LHCN-M2 (cell line): ENCODE measurements at places on chromosomes 2 and 18.

DNA sequence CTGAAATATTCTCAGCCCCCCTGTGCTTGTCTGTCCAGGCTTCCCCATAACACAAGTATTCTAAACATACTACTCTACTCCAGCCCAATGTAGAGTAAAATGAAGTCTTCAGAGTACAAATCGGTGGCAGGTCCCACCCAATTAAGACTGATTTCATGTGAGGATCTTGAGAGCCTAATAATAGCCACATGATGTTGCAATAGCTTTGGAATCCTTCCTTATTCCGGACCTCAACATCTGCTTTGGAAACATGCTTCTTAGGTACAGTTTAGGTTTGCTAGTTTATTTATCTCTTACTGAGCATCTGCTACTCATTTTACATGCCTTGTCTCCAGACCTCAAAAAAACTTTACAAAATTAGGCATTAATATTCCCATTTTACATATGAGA is 207.3 kb upstream of the RAB6C start:
- no peak for DNase-seq

- DNase-seq: no peak
These were observed 652 bp downstream of the SH3YL1 start for GRCh38 chr2:263022-263738.

DNA sequence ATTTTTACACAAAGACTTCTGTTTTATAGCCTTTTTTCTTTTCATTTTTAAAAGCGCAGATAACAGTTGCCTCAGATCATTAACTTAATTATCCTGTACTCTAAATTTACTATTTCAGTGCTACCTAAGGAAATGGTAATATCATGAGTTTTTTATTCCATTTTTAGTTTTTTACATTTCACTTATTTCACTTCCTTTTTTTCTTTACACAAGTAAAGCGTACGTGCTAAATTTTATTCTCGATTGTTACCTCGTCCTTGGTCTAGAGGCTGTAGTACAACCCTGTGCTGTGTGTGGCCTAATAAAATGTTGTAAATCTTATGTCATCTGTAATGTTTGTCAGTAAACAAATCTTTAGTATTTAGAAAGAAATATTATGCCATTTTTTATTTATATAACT is 49.2 kb downstream of the CRIM1 start:
- no peak for DNase-seq

- no peak for DNase-seq
These were observed 123.6 kb upstream of the CDCA7 start for GRCh38 chr2:173231042-173231441.

DNA sequence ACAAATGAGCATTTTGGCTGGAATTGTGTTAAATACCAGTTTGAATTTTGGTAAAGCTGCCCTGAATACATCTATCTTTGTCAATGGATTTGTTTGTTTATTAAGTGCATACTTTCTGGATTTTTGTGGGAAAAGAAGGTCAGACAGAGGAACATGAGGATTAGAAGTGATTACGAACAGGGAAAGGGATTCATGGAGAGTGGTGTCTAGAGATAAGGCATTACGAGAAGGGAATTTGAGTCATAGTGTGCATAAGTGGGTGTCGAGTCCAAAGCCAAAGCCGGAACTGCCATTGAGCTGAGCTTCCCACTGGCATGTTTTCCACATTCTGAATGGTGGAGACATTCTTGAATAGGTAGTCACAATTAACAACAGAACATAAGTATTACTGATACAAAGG is 68.9 kb upstream of the EFEMP1 start:
- DNase-seq: peak; percentile 97

GRCh38 chr2:59560769-59561168 is 992.7 kb downstream of the BCL11A start:
- no peak for DNase-seq

GRCh38 chr2:88252646-88253045 is 82.5 kb downstream of the THNSL2 start:
- no peak for DNase-seq

DNA sequence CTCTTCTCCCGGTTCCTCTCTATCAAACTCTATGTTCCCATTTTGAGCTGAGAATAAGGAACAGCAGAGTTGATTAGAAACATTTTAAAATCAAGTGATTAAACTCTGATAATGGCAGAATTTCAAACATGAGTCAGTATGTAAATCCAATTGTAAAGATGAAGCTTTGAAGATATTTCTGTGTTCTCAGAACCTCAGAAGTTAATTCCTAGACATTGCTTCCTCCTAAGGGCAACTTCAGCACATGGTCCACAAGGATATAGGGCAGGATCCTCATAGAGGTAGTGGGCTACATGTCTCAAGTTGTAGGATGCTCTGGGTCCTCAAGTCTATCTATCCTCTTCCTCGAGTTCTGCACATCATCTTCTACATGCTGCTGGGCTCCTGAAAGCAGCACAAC is 46.3 kb downstream of the QPCT start:
- DNase-seq: no peak

DNA sequence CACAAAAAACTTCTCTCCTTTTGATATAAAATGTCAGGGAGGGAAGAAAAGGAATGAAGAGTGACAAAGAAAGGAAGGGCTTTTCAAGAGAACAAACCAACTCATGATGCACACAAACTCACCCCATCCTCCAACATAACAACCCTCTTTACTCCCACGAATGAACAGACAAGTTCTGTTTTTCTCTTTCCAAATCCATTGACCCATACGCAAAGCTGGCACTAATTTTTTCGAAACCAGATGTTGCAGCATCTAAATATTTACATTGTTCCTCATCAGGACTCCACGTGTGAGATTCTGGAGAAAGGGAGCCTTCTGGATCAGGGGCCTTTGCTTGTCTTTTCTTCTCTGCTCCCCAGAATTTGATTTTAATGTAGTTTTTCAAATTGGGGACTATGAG is 143.3 kb upstream of the BCL2L11 start:
- DNase-seq: no peak

DNA sequence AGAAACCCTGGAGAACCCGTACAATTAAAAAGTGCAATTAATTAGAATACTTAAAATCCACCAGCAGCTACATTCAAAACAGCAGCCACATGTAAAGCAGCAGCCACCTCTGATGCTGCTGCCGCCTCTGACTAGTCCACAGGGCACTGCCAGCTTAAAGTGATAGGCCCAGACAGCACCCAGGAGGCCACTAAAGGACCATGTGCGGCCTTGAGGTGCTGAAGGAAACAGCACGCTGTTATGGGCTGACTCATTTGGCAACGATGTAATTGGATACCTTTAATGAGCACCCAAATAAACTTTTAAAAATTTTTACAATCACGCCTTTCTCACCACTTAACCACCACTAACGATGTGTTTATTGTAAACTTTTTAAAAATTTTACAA is 209.3 kb upstream of the NCKAP5 start:
- peak; percentile 35 for DNase-seq

- peak; percentile 33 for DNase-seq
These were observed 467 bp downstream of the PUM2 start for GRCh38 chr2:20350041-20350712.

DNA sequence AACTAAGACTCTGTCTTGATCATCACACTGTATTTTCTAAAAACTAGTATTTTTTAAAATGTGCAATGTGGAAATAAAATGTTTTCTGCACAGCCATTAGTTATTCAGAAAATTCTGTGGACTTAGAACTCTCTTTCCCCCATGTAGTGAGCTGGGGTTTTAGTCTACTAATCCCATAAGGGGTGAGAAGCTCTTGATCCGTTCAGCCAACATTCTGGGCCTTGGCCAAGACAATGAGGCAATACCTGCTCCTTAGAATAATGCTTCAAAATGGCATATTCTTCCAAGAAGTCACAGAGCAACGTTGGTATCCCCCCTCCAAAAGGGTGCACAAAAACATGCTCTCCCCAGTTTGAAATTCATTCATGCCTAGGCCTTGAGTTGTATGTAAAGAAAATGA is 4.0 kb downstream of the REEP1 start:
- no peak for DNase-seq

DNA sequence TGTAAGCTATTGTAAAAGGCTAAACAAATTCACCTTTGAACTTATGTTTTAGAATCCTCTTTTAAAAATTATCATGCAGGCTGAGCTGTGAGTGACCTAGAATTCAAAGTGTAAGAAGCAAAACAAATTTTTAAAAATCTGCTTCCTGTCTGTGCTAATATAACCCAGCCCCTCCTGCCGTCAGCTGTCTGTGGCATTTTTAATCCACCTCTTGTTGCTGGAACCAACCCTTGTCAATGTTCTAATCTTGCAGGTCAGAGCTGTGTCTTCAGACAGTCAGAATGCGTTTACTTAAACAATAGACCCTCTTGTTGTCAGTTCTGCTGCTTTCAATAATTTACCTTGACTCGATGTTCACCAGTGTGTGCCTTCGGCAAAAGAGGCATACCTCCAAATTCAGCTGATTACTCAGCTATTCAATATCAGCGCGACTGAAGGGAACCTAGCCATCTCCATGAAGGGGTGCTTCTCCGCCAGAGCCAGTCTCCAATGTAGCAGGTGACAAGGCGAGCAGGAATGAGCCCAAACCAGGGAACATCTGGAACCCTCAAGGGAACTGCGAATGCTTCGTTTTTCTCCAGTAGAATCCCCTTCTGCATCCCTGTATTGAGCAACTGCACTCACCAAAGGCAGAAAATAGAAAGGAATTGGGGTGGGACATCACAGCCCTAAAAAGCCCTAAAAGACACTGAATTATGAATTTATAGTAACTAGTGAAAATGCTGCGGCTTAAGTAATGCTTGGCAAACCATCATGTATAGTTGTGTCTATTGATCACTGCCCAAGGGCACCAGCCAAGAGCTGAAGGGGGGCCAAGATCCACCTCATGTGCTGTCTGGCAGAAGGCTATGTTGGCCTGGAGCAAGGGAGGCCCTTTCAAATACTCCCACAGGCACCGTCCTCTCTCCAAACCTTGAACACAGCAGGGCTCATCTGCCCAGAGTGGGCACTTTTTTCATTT is 62.5 kb downstream of the LYPD6B start:
- DNase-seq: peak; percentile 61

GRCh38 chr18:6219116-6219717 is 195.5 kb downstream of the L3MBTL4 start:
- no peak for DNase-seq

DNA sequence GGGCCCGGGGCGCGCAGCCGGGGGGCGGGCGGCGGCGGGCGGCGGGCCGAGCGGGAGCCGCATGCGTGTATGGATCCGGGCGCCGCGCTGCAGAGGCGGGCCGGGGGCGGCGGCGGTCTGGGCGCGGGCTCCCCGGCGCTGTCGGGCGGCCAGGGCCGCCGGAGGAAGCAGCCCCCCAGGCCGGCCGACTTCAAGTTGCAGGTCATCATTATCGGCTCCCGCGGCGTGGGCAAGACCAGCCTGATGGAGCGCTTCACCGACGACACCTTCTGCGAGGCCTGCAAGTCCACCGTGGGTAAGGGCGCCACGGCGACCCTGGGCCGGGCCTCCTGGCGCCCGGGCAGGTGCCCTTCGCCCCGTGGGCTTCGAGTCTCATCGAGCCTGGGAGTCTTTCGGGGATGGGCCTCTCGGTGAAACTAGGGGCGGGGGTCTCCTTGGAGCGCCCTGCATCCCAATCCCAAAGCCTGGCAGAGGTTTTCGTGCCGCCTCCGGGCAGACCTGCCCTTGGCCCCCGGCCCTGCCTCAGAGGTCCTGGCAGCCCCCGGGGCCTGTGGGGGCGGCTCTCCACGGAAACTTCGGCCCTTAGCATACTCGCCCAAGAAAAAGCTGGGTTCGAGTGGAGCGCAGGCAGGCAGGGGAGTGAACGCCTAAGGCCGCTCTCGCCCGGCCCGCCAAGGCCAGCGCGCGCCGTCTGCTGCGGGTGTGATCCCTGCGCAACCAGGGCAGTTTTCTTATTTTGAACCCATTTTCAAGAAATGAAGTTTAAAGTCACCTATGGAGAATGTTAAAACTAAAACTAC is 622 bp downstream of the RAB12 start:
- DNase-seq: peak; percentile 7

- DNase-seq: no peak
These were observed 125.5 kb upstream of the EPC2 start for GRCh38 chr2:148519013-148519412.

GRCh38 chr2:133324150-133324561 is 244.1 kb downstream of the NCKAP5 start:
- peak; percentile 80 for DNase-seq

DNA sequence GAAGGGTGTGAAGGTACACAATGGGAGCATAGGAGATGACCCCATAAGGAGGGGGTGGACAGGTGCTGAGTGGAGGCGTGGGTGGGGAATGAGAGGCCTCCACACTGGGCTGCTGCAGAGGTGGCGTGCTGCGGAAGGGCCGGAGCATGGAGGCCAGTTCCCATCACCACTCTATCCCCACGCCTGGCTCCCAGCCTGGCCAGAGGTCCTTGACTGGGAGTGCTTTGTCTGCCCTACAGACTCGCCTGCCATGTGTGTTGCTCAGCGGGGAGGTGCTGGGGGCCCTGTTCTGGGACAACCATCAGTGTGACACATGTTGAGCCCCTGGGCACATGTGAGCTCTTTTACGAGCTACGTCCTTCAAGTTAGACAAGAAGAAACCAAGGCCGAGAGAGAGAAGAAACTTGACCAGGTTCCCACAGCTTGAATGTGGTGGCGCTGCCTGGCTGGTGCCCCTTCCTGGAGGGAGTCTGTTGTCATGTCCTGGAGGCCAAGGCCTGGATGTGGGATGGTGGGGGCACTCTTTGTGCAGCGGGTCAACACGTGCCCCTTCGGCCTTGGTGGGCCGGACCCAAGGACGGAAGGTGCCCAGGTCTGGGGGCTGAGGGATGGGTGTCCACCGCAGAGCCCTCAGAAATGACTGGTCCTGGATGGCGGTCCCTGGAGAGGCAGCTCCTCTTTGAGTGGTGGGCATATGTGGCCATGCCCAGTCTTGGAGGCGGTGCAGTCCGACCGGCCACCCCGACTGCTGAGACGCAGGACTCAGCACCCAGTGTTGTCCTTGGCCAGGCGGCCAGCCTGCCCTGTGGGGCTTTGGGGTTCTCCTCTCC is 1.2 kb upstream of the INPP5D start:
- no peak for DNase-seq

- no peak for DNase-seq
These were observed 75.5 kb upstream of the SALL3 start for GRCh38 chr18:78904179-78904531.

GRCh38 chr2:216525972-216526371 is 27.3 kb downstream of the RPL37A start:
- DNase-seq: no peak

- no peak for DNase-seq
These were observed 47.7 kb downstream of the HS6ST1 start for GRCh38 chr2:128270672-128271596.

DNA sequence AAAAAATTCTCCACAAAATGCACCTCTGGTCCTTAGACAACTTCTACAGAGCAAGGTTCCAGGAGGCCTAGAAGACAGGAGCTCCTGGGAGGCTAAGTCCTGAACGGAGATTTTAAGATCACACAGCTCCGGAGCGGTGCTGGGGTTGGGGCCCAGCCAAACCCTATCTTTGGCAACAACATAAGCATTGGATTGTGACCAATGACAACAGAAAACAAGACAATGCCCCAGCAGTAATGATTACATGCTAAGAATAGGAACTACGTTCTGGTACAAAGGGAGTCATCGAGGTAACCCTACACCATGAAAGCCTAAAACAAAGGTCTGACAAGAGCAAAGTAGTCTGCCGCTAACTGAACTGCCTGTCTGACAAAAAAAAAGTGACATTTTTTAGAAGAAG is 171.2 kb downstream of the CMPK2 start:
- no peak for DNase-seq

- no peak for DNase-seq
These were observed 143.6 kb downstream of the ANTXR1 start for GRCh38 chr2:69156624-69157023.

- peak; percentile 96 for DNase-seq
These were observed 106.9 kb downstream of the ROCK1 start for GRCh38 chr18:21004726-21005125.

- DNase-seq: no peak
These were observed 67.0 kb downstream of the FAM161A start for GRCh38 chr2:61786876-61787275.
